ENCODE measurements at places on chromosomes 3 and 15.

GRCh38 chr3:8542190-8543135 is 40.8 kb downstream of the LMCD1 start:
- H3K4me1 ChIP-seq, result no peaks in the 10 kb centered on the region
- H3K27me3 ChIP-seq, result no peaks in the 10 kb centered on the region
- DNase-seq, result no peak
- H3K27ac ChIP-seq, result no peak overlapping the region

- DNase-seq, result peak; percentile 47
- H3K36me3 ChIP-seq, result no peaks in the 10 kb centered on the region
- no peak overlapping the region for H3K27ac ChIP-seq
- H3K27me3 ChIP-seq, result peaks cover 35% of the 10 kb centered on the region
- peaks cover 37% of the 10 kb centered on the region for H3K4me1 ChIP-seq
- peak overlapping the region; percentile 73 for H3K4me3 ChIP-seq
Measured at GRCh38 chr3:186107215-186108105, 1.4 kb downstream of the ETV5 start.

- DNase-seq, result no peak
- no peaks in the 10 kb centered on the region for H3K4me1 ChIP-seq
- no peak overlapping the region for H3K4me3 ChIP-seq
- peaks cover 3% of the 10 kb centered on the region for H3K36me3 ChIP-seq
Measured at GRCh38 chr15:67174864-67175573, 79.4 kb downstream of the AAGAB start.

GRCh38 chr15:26157081-26157480 is 294.0 kb upstream of the ATP10A start:
- H3K4me1 ChIP-seq, result no peaks in the 10 kb centered on the region
- H3K27me3 ChIP-seq, result no peaks in the 10 kb centered on the region
- H3K36me3 ChIP-seq, result no peaks in the 10 kb centered on the region
- DNase-seq, result no peak
- no peak overlapping the region for H3K4me3 ChIP-seq

- no peaks in the 10 kb centered on the region for H3K36me3 ChIP-seq
- no peaks in the 10 kb centered on the region for H3K27me3 ChIP-seq
- DNase-seq, result no peak
- H3K4me1 ChIP-seq, result peaks cover 15% of the 10 kb centered on the region
Measured at GRCh38 chr3:149247008-149247710, 25.5 kb upstream of the CP start.

- no peaks in the 10 kb centered on the region for H3K4me1 ChIP-seq
- H3K27me3 ChIP-seq, result no peaks in the 10 kb centered on the region
- DNase-seq, result no peak
- no peaks in the 10 kb centered on the region for H3K36me3 ChIP-seq
- H3K4me3 ChIP-seq, result no peak overlapping the region
- H3K27ac ChIP-seq, result no peak overlapping the region
Measured at GRCh38 chr3:52824037-52824436, 6.4 kb downstream of the ITIH4 start.

- H3K4me1 ChIP-seq, result no peaks in the 10 kb centered on the region
- no peaks in the 10 kb centered on the region for H3K27me3 ChIP-seq
- no peak for DNase-seq
- no peak overlapping the region for H3K27ac ChIP-seq
Measured at GRCh38 chr3:184042617-184043016, 10.2 kb upstream of the HTR3C start.

- no peak overlapping the region for H3K27ac ChIP-seq
- H3K4me3 ChIP-seq, result no peak overlapping the region
- H3K4me1 ChIP-seq, result no peaks in the 10 kb centered on the region
- DNase-seq, result no peak
- H3K36me3 ChIP-seq, result no peaks in the 10 kb centered on the region
- H3K27me3 ChIP-seq, result no peaks in the 10 kb centered on the region
Measured at GRCh38 chr3:137349557-137350348, 392.0 kb downstream of the IL20RB start.

DNA sequence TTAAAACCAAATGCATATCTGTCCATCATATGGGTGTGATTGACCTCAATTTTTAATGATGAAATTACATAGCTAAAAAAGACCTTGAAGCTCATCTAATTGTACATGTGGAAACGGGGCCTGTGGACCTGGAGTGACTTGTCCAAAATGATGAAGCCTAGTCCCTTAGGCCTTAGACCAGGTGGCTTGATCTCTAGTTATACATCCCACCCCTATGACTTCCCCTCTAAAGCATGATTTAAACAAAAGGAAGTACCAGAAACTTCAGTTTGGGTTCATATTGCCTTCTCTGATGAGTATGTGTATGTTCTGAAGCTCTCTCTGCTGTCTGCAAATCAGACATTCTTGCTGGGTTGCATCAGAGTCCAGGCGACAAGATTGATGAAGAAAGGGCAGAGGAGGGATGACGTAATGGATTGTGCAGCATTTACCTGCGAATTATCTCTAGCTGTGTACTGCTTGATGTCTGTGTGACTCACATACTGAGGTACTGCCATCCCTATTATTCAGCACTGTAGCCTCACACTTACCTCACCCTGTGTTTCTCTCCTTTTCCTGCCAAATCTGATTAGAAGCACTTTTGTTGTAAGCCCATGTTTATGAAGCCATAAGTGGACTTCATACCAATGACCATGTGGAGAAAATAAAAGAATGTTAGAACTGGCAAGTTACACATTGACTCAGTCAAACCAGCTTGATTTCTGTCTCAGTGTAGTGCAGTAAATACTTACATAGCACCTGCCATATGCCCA is 111.5 kb downstream of the FILIP1L start:
- no peaks in the 10 kb centered on the region for H3K36me3 ChIP-seq
- no peaks in the 10 kb centered on the region for H3K4me1 ChIP-seq
- no peak for DNase-seq
- no peak overlapping the region for H3K27ac ChIP-seq
- no peaks in the 10 kb centered on the region for H3K27me3 ChIP-seq

DNA sequence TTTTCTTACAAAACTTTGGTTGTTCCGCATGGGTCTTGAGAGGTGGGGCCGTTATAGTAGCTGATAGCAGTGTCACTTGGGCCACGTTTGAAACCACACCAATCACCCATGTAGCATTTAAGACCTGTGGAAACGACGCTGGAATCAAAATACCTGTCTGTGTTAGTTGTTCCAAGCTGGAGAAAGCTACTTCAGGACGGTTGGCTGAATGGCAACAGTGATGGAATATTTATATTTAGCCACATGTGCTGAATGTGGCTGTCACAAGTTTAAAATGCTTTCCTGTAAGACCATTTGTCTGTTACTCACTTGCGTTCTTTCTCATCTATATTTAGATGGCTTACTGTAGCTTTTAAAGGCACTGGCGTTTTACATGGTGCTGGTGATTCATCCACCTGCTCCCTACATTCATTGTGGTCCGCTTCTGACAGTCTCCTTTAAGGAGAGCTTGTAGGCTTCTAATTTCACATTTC is 1.4 kb downstream of the DNAJA4 start:
- no peak for DNase-seq
- H3K27me3 ChIP-seq, result no peaks in the 10 kb centered on the region
- peaks cover 11% of the 10 kb centered on the region for H3K4me1 ChIP-seq
- no peak overlapping the region for H3K4me3 ChIP-seq
- H3K27ac ChIP-seq, result no peak overlapping the region

DNA sequence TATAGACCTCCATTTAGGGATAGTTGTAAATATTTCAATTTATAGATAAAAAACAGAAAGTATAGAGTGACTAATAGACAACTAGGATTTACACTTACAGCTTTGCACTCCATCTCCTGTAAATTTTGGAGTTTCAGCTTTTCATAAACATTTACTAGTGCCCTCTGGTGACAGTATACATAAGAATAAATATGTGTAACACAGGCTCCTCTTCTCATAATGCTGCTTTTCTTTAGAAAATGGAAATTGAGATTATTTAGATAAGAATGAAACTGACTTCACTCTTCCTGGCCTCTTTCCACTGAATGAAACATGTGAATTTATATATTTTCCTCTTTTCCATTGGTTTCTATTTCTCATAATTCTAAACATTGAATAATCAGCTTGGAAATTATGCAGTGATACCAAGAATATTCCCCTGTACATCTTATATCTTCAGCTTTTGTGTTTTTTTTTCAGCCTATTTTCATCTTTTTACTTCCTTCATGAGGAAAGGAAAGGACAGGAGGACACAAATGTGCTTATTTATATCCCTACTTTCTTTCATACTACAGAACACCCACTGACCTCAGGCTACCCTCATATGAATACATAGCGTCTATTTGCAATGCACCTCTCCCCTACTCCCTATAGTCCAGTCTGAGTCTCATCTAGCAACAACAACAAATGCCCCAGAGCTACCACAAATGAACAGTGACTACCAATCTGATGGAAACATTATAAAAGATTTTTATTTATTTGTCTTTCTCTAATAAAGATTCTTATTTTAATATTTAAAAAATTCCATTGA is 103.1 kb upstream of the CCDC39 start:
- H3K4me3 ChIP-seq, result no peak overlapping the region
- no peaks in the 10 kb centered on the region for H3K27me3 ChIP-seq

DNA sequence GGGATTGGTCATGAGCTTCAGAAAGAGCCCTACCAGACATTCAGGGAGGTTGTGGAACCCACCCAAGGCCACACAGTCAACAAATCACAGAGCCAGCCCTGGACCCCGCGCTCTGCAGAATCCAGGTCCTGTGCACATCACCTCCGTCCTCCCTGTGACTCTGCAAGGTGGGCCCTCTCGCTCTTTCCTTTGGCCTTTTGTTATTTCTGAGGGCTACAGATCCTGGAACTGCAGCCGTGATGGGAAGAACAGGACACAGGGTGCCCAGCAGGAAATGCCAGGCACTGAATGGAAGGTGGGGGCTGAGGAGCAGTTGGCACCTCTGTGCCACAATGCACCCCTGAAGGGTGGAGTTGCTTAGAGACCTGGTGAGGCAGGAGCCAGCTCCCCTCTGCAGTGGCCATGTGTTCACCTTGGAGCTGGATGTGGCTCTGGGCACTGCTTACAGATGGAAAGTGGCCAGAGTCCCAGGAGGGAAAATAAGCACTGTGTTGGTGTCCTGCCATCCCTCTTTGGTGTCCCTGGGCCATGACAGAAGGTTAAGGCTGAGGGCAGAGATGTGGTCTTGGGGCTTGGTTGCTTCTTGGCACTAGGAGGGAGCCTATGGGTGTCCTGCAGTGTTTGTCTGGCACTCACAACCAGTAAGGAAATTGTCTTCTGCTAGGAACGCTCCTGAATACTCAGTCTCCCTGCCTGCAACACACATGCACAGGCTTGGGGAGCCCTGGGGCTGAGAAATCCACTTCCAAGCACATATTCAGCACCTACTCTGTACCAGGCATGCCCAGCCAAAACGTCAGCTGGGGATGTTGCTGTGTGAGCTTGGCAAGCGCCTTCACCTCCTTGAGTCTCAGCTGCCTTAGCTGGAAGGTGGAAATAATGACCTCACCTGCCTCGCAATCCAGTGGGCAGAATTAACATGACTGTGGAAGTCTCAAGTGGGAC is 98.0 kb upstream of the SLC6A6 start:
- peaks cover 2% of the 10 kb centered on the region for H3K27me3 ChIP-seq
- H3K4me3 ChIP-seq, result no peak overlapping the region
- DNase-seq, result no peak
- no peak overlapping the region for H3K27ac ChIP-seq

DNA sequence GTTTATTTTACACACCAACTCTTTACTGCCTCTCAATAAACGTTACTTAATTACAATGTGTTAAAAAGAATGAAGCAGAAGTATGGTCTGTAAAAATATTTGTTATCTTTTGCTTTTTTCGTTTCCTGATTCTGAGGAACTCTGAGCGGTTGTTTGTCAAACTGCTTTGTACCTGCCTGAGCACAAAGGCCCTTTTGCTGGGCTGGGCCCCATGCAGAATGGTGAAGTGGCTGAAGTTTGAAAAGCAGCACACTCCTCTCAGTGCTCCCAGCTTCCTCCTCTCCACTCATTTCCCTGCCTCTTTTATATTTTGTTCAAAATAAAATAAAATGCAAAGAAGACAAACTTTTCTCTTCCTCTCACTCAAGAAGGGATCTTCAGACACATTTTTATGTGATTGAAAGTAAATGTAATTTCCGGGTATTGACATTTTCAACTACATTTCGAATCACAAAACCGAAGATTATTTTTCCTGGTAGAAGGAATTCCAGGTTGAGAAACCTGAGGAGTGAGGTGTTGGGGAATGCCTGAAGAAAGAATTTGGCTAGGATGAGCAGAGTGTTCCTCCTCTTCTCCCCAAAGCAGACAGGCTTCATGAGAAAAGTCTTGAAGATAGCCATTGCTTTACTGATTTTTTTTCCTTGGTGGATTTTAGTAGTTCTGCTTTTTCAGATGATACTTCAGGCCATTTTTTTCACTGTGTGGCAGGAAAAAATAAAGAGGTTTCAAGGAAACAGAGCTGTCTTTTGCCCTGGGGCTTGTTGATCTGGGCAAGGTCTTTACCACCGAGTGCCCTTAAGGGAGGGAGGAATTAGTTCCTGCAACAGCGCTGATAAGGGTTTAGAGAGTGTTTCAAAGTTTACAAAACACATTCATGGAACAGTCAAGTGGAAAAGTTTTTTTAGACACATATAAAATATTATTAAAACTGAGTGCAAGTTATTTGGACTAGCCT is 229.8 kb downstream of the NFKBIZ start:
- DNase-seq, result peak; percentile 79
- no peaks in the 10 kb centered on the region for H3K27me3 ChIP-seq
- H3K27ac ChIP-seq, result peak overlapping the region; percentile 67
- H3K4me3 ChIP-seq, result no peak overlapping the region

GRCh38 chr3:50374363-50375257 is 15.3 kb upstream of the TMEM115 start:
- no peaks in the 10 kb centered on the region for H3K27me3 ChIP-seq
- H3K27ac ChIP-seq, result no peak overlapping the region
- no peak overlapping the region for H3K4me3 ChIP-seq
- DNase-seq, result no peak
- no peaks in the 10 kb centered on the region for H3K36me3 ChIP-seq
- peaks cover 19% of the 10 kb centered on the region for H3K4me1 ChIP-seq

- H3K36me3 ChIP-seq, result peaks cover 15% of the 10 kb centered on the region
- no peaks in the 10 kb centered on the region for H3K27me3 ChIP-seq
- H3K4me3 ChIP-seq, result no peak overlapping the region
Measured at GRCh38 chr3:12943124-12944021, 102.0 kb upstream of the RPL32 start.

DNA sequence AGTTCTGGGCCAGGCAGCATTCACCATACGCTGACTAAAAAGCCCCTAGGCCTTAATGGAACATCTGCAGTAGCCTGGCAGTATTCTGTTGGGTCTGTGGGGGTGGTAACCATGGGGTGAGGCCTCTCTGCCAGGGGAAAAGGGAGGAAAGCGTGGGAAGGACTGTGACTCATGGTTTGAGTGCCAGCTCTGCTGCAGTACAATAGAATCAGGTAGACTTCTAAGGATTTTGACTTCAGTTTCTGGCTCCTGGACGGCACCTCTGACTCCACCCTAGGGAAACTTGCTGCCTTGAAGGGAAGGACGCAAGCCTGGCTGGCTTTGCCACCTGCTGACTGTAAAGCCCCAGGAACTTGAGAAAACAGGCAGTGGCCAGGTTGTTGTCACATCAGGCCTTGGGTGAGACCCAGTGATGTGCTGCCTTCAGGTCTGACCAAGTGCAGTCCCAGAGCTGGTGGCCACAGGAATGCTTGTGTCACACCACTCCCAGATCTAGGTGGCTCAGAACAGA is 148.6 kb downstream of the SUCNR1 start:
- H3K4me3 ChIP-seq, result no peak overlapping the region
- no peak overlapping the region for H3K27ac ChIP-seq
- H3K4me1 ChIP-seq, result no peaks in the 10 kb centered on the region
- H3K27me3 ChIP-seq, result no peaks in the 10 kb centered on the region
- no peaks in the 10 kb centered on the region for H3K36me3 ChIP-seq
- no peak for DNase-seq

GRCh38 chr3:129365296-129366136 is 62.9 kb downstream of the EFCAB12 start:
- DNase-seq, result no peak
- peaks cover 10% of the 10 kb centered on the region for H3K4me1 ChIP-seq
- H3K27ac ChIP-seq, result no peak overlapping the region
- H3K27me3 ChIP-seq, result no peaks in the 10 kb centered on the region

Data from common myeloid progenitor, CD34-positive (primary cell).